Smooth muscle cell of bladder (primary cell): ENCODE measurements at places on chromosomes 6 and 20. TPM values are rescaled to one million over a fixed set of nuclear protein-coding genes. Genes with fewer than 3 reads are reported as not detected.

Gene ESR1
- 0.71 and 0.92 TPM in 2 replicates for total RNA-seq

Gene EYA4
- 16.6 and 16.8 TPM in 2 replicates for total RNA-seq

Gene IL17A
- total RNA-seq = not detected in 2 replicates

Gene RAD21L1
- 0.14 and 0.18 TPM in 2 replicates for total RNA-seq
